ENCODE measurements at places on chromosomes 3 and 15.

- no peak for DNase-seq
These were observed 76.6 kb downstream of the TBC1D2B start for GRCh38 chr15:78000927-78001249.

DNA sequence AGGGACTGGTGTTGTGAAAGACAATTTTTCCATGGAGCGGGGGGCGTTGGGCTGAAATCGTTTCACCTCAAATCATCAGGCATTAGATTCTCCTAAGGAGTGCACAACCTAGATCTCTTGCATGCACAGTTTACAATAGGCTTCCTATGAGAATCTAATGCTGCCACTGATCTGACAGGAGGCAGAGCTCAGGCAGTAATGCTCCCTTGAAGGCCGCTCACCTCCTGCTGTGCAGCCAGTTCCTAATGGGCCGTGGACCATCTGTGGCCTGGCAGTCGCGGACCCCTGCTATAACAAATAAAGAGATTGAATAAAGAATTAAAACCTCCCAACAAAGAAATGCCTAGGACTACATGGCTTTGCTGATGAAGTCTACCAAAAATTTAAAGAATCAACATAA lies 25.3 kb upstream of the ANKRD28 start:
- no peak for DNase-seq

DNA sequence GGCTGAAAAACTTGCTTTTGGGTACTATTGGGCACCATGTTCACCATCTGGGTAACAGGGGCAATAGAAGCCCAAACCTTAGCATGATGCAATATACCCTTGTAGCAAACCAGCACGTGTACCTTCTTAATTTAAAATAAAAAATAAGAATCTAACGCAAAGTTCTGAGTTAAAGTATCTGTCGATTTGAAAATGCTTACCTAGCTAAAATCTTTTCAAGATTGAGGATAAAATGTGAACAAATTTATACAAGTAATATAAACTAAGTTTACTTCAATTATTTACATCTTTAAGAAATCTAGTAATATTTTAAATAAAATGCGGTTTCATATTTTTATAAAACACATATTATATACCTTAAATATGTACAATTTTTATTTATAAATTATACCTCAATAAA lies 38.1 kb upstream of the IGF2BP2 start:
- no peak for DNase-seq

DNA sequence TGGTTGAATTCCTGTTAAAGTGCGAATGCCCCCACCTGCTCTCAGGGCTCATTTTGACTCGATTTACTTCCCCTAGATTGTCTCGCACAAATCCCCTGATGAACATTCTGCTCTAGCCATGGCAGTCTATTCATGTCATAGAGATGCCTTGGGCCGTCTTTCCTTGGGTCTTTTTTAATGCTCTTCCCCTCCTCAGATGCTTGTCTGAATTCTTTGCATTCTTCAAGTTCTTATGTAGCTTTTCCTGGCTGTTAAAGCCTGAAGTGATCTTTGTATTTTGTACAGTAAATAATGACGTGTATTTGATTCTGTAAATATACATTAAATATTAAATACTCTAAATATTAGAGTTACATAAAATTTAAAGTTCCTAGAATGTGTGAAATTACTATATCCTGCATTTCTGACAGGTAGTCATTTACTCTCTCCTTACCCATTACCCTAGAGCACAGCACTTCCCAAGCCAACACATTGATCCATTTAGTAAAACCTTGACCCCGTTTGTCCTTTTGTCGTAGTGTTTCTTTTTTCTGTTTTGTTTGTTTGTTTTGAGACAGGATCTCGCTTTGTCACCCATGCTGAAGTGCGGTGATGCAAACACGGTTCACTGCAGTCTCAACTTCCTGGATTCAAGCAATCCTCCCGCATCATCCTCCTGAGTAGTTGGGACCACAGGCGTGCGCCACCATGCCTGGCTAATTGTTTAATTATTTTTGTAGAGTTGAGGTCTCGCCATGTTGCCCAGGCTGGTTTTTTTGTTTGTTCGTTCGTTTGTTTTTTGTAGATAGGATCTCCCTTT lies 47.9 kb downstream of the YEATS2 start:
- no peak for DNase-seq

- DNase-seq: no peak
These were observed 53.5 kb downstream of the CCR4 start for GRCh38 chr3:33004961-33005360.

All from activated T-helper 1 cell treated with anti-CD3 and anti-CD28 coated beads, Interleukin-2, amount 50 U/mL, for 16 hours (primary cell).